ENCODE measurements at places on chromosomes 3 and 15.
A peak's percentile ranks its signal among the peaks of the same experiment; 100 is the strongest.

- no peak for DNase-seq
These were observed 30.7 kb downstream of the NPTN start for GRCh38 chr15:73602446-73602843.

GRCh38 chr3:193780397-193780796, 187.4 kb downstream of the OPA1 start:
- DNase-seq: no peak

DNA sequence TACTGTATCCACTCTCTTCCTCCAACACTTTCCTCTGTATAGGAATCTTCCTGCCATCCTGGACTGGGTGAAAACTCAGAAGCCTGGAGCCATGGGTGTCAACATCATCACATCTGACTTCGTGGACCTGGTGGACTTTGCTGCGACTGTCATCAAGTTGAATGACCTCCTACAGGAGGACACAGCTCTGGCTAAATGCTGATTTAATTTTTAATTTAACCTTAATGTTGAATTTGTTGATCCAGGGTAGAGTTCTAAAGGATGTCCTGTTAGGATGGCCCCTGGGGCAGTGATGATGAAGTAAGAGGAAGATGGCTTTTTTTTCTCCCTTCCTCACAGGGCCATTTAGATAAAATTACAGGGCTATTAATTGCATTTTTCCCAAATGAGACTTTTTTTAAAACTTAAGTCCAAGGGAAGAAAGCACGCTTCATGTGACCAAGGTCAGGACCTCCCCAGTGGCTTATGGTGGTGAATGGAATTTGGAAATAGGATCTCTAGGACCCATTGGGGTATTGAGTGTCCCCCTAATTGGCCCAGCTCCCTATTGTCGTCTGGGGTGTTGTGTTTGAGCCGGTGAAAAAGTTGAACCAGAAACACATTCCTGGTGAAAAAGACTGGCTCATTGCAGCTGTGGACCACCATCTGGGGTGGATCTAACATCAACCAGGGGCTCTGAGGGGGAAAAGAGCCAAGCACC, 125.7 kb upstream of the ZBED2 start:
- no peak for DNase-seq

- DNase-seq: peak; percentile 66
These were observed 122.2 kb upstream of the DCBLD2 start for GRCh38 chr3:99023590-99024192.

DNA sequence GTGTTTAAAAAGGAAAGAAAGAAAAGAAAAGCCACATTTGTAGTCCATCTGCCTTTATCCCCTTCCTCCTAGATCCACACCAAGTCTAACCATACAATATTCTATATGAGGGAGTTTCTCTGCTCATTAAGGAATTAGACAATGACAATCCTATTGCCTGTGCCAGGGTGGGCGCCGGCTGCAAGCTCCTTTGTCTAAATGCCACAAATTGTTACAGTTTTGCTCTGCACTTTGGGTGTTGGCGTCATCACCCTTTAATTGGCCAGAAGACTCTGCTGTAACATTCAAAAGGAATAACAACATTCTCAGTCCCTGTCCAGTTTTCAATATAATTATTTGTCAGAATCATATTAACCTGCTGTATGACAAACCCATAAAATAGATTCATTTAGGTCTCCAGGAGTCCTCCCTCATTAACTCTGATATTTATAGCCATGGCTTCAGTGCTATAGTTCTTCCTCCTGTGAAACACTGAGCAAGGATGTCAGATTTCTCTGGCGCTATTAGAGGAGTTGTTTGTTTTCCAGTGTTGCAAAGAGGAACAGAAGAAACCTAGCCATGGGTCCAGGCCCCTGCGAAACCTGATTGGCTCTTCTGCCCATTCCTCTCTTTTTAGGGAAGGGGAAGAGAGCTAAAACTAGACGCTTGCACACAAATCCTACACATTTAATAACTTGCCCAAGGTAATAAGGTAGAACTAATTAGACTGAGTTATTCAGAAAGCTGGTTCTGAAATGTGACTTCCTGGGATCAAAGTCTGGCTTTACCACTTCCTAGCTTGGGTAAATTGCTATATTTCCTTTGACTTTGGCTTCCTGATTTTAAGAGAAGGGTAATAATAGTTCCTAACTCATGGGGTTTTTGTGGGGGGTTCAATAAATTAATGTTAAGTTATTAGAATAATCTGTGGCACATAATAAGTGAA, 112.4 kb downstream of the CD47 start:
- no peak for DNase-seq

- no peak for DNase-seq
These were observed 9.4 kb upstream of the KLHL40 start for GRCh38 chr3:42675909-42676308.

DNA sequence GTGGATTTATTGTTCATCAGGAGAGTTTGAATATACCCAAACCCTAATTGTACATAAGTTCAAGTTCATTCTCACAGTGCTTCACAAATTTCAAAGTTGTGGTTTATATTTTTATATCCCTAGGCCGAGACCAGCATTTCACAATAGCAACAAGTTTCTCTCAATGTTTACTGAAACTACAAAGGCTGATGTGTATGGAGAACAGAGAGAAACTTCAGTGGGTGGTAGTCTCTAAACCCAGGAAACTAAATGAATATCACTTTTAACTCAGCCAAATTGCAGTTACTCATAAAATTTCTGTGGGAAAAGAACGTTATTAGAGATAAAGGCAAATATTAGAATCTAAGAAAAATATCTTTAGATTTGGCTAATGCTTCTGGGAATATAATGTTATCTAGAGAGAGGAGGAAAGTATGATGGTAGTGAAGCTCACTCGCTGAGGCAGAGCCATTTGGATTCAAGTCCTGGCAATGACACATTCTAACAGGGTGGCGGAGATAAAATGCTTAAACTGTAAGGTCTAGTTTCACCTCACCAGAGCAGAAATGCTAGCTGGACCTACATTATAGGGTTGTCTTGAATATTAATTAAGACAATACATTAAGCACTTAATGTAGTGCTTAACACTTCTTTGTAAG, 514.8 kb downstream of the EPHA3 start:
- no peak for DNase-seq

DNA sequence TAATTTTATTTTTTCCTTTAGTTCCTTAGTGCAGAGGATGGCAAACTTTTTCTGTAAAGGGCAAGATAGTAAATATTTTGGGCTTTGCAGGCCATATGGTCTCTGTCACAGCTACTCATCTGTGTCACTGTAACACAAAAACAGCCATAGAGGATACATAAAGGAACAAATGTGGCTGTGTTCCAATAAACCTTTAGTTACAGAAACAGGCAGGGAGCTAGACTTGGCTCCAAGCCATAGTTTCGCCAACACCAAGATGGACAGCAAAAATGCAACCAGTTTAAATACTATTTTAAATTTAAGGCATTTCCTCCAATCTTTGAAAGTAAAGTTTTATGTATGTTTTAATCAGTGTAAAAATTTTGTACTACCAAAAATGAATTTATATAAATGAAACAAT, 753.4 kb downstream of the FHIT start:
- no peak for DNase-seq

GRCh38 chr15:22257047-22258008, 177.0 kb downstream of the OR4M2 start:
- peak; percentile 27 for DNase-seq

GRCh38 chr3:3433711-3434110, 254.2 kb upstream of the CRBN start:
- DNase-seq: no peak

GRCh38 chr3:105458518-105459215, 92.0 kb downstream of the ALCAM start:
- DNase-seq: peak; percentile 69

Data from fibroblast of skin of scalp (primary cell).